ENCODE measurements at places on chromosomes 11 and 22. TPM values are rescaled to one million over a fixed set of nuclear protein-coding genes. Genes with fewer than 3 reads are reported as not detected.

Gene RASGRP2
- total RNA-seq, result 5.9 TPM

Gene FOSL1
- 11.1 TPM for total RNA-seq

GRCh38 chr11:80424012-80424695, 983.3 kb upstream of the TENM4 start:
- no peak for DNase-seq
- H3K27me3 ChIP-seq, result no peaks in the 10 kb centered on the region
- H3K36me3 ChIP-seq, result no peaks in the 10 kb centered on the region

DNA sequence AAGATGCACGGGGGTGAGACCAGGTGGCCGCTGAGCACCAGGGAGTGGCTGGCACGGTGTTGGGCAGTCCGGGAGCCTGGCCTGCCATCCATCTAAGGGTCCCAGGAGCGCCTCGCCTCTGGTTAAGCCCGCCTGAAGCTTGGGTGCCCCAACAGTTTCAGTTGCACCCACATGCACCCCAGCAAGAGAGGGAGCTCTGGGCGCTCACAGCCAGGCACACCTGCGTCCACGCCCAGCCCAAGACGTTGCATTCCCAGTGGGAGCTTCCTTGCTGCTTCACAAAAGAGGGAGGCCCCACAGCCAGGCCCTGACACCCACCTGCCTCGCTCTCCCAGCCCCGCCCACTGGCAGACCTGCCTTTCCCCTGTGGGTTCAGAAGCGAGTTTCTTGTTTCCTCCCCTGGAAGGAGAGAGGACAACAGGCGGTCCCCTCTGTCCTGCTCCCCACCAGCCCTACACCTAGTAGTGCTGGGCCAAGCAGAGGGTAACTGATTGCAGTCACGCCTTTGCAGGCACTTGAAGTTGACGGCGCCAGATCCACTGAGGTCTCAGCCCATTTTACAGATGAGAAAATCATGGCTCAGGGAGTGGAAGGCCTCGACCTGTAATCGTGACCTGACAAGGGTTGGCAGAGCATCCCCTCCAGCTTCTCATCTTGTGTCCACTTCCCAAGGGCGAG, 35.4 kb downstream of the OSBPL5 start:
- DNase-seq, result no peak
- H3K4me1 ChIP-seq, result no peaks in the 10 kb centered on the region
- no peaks in the 10 kb centered on the region for H3K36me3 ChIP-seq
- H3K4me3 ChIP-seq, result no peak overlapping the region

All from activated CD4-positive, alpha-beta T cell treated with anti-CD3 and anti-CD28 coated beads for 36 hours (primary cell).